Heart right ventricle (tissue), 16 donors: ENCODE measurements at places on chromosomes 1 and 21. TPM values are rescaled to one million over a fixed set of nuclear protein-coding genes. Genes with fewer than 3 reads are reported as not detected.

RAB7B gene
- 0.49 TPM for total RNA-seq

RIPPLY3 gene
- total RNA-seq = not detected

TRIM62 gene
- 3.2 TPM for total RNA-seq

CTSS gene
- 26.1 TPM for total RNA-seq
